ENCODE measurements at places on chromosomes 3 and 15.
A peak's percentile ranks its signal among the peaks of the same experiment; 100 is the strongest.

- peak; percentile 54 for DNase-seq
Measured at GRCh38 chr15:64247906-64248541, 85.2 kb upstream of the PPIB start.

GRCh38 chr3:67774676-67775075 lies 120.3 kb upstream of the SUCLG2 start:
- no peak for DNase-seq

DNA sequence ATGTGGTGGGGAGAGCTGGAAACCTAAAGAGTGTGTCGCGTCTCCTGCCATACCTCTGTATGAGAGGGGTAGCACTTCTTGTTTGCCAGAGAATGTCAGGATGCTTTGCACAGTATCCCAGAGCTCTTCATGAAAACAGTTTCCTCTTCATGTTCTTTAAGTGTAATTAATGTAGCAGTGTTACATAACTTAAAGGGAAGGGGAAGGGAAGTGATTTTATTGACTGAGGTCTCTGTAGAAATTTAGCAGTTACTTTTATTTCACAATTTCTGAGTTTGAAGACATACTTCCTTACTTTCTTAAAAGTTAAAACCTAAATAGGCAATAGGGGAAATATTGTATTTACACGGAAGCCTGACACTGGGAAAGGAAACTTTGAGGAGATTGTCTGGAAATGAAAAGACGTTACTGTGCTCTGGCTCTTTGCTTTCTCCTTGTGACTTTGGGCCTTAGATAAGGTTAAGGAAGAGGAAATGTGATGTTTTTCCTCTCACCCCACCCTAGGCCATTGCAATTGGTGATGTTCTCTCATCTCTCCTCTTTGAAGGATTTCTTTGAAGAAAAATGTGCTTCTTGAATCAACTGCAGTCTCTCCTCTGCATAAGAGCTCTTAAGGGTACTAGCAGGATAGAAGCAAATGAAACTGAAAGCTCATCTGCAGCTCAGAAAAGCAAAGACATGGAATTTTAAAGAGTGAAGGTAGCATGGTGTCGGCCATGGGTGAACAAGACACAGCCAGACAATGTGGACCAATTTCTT lies 6.0 kb downstream of the NXPE3 start:
- no peak for DNase-seq

GRCh38 chr3:190105876-190106275 lies 14.8 kb downstream of the P3H2 start:
- no peak for DNase-seq

DNA sequence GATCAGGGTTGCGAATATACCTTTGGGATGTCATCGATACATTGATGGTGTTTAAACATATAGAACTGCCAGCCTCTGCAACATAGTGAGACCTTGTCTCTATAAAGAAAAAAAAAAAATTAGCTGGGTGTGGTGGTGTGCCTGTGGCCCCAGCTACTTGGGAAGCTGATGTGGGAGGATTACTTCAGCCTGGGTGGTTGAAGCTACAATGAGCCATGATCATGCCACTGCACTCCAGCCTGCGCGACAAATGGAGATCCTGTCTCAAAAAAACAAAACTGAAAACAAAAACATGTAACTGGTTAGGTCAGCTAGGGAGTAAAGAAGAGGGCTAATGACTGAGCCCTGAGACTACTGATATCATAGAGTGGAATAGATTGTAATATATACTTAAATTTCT lies 30.7 kb upstream of the MGA start:
- DNase-seq = no peak

GRCh38 chr3:138114431-138114918 lies 933 bp downstream of the DZIP1L start:
- no peak for DNase-seq

DNA sequence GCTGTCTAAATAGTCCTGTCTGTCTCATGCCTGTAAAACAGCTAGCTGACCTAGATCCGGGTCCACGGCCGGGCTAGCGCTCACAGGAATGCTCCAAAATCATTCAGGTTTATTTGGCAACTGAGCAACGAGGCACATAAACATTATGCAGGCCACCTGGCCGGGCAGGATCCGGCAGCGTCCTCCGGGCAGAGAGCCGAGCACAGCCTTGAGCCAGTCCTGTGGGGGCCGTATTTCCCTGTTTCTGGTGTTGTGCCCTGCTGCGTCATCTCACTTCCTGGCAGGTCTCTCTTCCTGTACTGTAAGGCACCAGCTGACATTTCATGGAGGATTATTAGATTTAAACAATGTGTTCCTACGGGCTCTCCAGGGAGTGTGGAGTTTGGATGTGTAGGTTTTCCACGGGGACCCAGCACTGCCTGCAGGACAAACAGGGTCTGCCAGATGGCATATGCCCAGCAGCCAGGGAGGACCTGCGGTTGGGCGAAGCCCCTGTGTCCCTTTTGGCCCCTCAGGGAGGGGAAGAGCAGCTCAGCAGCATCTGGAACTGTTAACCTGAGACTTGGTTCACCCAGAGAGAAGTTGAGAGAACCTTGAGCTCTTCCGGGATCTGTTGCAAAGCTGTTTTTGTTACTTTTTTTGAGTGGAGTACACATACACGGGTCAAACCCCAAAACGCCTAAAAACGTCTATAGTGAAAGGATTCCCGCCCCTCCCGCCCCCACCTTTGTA lies 16.6 kb upstream of the LRRK1 start:
- peak; percentile 21 for DNase-seq

DNA sequence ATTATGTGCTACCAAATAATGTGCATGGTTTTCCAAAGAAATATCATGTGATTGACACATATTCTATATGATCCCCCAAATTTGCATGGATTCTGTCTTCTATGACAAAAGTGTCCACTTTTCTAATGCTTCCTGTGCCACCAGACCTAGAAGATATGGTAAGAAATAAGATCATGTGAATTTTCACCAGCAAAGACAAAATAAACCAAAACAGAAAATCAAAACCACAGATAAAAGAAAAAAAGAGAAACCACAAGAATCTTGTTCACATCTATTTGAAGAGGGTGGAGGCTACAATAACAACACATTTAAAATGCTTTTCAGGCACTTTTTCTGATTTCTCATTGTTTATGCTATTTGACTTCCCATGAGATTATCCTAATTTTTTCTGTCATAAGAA lies 303.4 kb downstream of the DIPK2A start:
- no peak for DNase-seq

DNA sequence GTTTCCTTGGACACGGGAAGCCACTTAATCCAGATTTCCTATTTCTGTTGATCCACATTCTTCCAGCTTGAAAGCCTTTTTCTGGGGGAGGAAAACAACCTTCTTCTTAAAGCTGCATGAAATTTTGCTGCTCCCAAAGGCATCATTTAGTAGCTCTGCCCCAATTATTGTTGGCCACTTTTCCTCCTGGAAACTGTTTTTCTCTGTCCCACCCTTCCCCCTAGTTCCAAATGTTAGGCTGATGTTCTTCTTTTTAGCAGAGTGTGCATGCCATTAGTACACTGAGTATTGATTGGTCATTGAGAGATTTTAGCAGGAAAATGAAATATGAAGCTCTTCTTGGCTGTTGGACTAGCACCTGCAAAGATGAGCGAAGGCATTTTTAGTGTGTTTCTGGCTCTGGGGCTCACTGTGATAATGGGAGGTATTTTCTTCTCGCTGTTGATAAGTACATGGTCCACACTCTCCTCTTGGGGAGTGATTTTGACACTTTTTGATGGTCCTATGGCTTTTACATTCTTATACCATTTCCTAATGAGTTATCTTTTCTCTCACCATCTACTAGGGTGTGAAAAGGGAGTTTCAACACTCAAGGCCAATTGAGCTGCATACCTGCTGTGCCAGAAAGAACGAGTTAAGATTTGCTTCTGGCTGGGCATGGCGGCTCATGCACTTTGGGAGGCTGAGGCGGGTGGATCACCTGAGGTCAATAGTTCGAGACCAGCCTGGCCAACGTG lies 200.5 kb downstream of the PTPRG start:
- DNase-seq = no peak

- DNase-seq = peak; percentile 80
Measured at GRCh38 chr3:48273594-48274211, 32.8 kb downstream of the ZNF589 start.

DNA sequence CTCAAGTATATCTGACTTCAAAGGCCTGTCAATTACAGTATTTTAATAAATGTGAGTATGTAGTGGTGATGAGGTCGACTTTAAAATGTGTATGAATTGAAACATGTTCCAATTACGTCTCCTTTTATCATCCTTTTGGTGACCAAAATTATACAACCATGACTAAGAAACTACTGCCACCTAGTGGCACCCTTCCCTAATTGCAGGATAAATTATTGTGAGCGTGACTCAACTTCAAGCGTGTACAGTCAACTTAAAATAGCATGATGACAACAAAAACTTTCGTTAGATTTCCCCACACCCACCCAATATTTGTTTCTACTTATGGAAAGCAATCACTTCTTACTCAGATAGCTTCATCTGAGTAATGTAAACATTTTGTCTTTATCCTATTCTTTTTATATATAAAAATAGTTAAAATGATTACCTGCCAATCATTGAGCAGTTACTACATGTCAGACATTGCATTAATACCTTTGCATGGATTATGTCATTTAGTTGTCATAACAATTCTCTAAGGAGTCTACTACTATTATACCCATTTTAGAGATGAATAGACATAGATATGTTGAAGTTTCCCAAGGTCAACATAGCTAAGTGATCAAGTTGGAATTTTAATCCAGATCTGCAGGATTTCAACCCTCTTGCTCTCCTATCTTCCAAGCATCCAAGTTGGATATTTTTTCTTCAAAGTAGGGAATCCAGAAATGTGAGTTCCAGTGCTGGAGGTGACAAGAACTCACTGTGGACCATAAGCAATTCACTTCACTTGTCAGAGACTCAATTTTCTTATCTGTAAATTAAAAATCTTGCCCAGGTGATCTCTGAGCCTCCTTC lies 106.0 kb downstream of the MEX3B start:
- DNase-seq = peak; percentile 47

DNA sequence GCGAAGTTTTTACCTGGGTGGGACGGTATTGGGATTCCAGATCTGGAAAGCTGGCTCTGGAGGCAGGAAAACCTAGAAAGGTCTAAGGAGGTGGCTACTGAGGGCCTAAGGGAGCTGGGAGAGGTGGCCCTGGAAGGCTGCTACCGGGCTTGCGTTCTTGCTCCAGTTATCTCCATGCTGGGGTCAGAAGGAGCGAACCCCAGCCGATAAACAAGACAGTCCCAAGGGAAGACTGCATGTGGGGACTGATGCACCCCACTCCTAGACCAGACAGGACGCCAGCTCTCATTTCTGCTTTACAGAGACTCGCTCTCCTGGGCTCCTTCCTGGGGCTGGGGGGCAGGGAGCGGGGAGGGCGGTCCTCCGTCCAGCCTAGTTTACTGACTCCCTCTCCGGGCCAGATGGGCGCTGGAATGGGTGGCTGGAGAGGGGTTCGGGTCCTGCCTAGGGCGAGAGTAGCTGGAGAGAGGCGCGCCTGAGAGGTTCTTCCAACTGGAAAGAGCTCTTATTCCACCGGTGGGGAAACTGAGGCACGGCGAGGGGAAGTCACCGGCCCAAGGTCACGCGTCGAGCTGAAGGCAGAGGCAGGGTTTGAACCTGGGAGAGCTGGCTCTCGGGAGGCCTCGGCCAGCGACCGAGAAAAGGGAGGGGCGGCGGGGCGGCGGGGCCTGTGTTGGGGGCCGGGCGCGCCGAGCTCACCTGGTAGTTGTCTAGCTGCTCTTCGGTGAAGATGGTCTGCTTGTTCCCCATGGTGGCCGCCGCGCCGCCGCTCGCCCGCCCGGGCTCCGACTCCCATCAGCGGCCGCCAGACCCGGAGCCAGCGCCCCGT lies 565 bp downstream of the CIB2 start:
- DNase-seq = no peak

DNA sequence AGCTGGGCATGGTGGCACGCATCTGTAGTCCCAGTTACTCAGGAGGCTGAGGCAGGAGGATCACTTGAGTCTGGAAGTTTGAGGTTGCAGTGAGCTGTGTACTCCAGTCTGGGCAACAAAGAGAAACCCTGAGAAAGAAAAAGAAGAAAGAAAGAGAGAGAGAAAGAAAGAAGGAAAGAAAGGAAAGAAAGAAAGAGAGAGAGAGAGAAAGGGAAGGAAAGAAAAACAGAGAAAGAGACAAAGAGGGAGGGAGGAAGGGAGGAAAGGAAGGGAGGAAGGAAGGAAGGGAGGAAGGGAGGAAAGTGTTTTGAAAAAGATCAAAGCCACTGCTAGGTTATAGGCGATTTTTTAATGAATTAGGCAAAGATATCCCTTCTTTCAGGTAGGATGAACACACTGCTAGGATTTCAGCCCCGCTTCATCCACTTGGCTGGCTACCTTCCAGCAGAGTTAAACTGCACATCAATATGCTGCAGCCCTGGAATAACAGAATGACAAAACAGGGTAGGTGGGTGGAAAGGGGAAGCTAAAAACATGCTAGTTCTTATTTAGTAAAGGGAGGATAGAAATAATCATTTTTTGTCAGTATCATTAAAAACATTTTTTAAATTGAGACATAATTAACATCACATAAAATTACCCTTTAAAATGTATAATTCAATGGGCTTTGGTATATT lies 12.8 kb upstream of the PPARG start:
- DNase-seq = no peak

DNA sequence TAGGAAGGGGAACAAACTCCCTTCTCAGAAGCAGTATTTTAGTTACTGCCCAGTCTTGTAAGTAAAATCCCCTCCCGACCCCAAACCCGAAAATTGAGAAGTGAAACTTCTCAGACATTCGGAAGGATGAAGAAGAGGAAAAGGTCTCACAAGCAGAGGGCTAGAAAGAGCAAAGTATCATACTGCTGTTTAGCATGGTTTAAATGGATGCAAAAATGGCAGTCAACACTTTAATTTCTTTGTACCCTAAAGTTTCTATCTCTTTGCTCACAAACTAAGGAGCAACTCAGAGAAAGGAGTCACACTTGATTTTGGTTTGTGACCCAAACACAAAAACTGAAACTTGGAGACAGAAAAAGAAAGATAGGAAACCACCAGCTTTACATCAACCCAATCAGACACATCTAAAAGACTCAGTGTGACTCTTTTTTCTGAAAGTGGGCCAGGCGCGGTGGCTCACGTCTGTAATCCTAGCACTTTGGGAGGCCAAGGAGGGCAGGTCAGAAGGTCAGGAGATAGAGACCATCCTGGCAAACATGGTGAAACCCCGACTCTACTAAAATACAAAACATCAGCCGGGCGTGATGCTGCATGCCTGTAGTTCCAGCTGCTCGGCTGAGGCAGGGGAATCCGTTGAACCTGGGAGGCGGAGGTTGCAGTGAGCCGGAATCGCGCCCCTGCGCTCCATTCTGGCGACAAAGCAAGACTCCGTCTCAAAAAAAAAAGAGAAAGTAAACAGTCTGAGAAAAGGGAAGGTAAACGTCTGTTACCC lies 63.2 kb upstream of the ATP11B start:
- DNase-seq = peak; percentile 62

GRCh38 chr15:55632434-55632833 lies 44.3 kb upstream of the PYGO1 start:
- DNase-seq = no peak

DNA sequence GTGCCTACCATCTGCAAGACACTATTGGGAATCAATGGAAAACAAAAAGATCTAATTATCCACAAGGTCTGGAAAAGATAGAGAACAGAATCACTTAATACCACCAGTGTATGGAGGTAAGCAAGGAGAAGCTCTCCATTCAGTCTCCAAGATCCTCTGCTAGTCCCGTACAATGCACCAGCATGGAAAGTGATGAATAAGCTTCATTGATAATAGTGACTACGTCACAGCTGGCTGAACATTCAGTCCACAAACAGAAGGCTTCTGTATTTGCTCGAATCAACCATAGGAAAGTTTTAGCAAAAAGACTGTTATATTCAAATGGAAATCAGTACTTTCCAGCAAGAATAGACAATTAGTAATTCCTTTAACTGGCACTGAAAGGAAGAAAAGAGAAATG lies 42.9 kb downstream of the IGSF11 start:
- no peak for DNase-seq
